ENCODE measurements at places on chromosomes 1 and 21. TPM values are rescaled to one million over a fixed set of nuclear protein-coding genes. Genes with fewer than 3 reads are reported as not detected.

ZSCAN20 gene
- total RNA-seq = 15.1 TPM

OR2L3 gene
- total RNA-seq = not detected

RNF2 gene
- 33.3 TPM for total RNA-seq

MAP3K7CL gene
- 3.9 TPM for total RNA-seq

F13B gene
- total RNA-seq = not detected

PADI1 gene
- total RNA-seq = 0.18 TPM

HSF2BP gene
- total RNA-seq = 3.6 TPM

LAMC2 gene
- total RNA-seq = 594 TPM

SLAMF9 gene
- total RNA-seq = 0.09 TPM

OR11L1 gene
- not detected for total RNA-seq
